ENCODE measurements at places on chromosomes 5 and 9.

DNA sequence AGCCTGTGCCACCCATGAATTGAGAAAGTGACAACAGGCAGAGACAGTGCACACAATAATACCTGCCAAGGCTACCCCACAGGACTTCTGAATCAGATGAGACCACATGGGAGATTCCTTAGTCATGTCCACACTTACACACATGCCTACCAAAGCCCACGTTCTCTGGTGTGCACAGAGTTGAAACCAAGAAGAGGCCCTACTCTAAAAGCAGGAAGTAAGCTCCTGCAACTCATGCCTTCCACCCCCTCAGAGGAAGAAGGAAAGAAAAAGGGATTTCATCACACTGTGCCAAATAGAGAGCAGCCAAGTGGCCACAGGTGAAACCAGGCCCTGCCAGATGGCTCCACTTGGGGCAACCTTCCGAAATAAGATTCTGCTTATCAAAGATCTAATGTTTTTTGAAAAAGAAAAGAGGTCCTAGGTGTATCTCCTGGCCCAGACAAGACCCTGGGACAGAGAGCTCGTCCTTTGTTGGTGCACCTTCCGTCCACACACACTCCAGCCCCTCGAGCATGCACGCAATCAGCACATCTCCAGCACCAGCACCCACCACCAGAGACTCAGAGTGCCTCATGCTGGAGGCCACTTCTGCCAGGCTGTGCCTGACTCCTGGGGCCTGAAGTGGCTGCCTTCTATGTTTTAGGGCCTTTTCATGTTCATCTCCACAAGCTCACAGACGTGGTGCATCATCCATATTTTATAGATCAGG is 114.6 kb upstream of the SPOCK1 start:
- DNase-seq = no peak

DNA sequence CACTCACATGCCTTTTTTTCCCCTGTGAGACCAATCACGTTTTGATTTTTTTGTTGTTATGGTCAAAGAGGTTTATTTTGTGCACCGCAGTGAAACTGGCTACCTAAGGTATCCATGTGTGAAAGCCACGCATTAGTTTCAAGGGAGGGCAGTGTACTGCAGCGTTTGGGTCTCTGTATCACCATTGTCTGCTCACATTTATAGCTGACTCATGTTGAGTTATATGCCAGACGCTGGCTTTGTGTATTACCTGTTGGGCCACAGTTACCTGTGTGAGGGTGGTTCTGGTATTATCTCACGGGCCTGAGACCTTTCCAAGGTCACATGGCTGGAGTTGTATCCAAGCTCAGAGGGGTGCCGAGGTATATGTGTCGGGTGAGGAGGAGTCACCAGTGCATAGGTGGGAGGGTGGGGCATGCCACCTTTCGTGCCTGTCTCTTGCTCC is 75.8 kb downstream of the ARHGAP26 start:
- DNase-seq = no peak

GRCh38 chr5:76473661-76474060 is 70.6 kb downstream of the IQGAP2 start:
- no peak for DNase-seq

DNA sequence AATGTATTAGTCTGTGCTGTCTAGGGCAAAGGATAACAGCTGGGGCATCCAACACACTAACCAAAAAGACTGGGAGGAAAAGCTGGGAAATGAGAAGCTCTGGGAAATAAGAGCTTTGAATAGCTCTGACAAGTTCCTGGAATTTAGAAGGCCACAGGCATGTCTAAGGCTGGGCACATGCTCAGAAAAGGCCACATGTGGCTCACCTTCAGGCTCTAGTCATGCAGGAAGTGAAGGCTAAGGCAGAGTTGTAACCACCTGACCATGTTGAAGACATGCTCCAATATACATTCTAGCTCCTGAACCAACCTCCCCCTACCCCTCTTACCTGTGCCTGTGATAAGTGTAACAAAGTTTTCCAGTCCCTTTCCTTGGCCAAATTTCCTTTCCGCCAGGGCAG is 31.7 kb downstream of the CLTA start:
- no peak for DNase-seq

DNA sequence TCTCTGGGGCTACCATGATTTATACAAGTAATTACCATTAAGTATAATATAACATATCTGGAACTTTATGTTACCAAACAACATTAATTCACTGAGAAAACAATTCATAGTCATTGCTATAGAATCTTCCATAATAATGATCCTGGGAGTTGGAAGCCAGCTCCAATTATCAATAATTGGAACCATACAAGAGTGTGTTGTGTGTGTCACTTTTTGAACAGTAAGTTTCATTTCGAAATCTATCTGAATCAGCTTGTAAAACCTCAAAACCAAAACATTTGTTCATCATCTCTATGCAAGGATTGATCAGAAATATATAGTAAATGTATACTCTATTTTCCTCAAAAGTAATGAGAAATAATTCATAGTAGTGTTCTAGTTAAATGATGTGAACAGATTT is 348.1 kb downstream of the ARL15 start:
- no peak for DNase-seq

- no peak for DNase-seq
These were observed 138.8 kb downstream of the PCSK1 start for GRCh38 chr5:96293966-96294883.

DNA sequence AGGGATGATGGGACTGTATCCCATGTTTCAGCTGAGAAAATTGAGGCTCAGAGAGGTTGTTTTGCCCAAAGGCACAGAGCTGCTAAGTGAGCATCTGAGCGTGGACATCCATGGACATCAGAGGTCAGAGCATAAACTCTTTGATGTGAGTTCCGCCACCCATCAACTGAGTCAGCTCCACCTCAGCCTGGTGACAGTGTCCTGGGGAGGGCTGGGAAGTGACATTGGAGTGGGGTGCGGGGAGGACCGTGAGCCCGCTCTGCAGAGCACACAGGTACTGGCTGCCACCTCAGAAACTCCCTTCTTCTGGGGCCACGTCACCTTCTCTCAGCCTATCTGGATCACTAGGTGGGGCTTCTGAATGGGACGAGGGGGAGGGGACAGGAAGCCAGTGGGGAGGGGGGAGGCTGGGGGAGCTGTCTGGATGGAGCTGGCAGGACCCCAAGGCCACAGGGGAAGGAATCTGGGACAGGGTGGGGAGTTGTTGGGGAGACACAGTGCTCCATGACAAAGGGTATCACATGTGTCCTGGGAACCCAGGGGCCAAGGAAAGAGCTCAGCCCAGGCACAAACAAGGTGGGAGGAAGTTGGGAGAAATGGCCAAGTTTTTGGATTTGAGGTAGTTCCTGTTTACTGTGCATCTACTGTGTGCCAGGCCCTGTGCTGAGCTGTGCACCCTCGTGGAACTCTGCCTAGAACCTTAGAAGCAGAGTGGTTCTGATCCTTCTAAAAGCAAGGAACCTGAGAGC is 2.5 kb downstream of the LAMC3 start:
- DNase-seq = no peak

DNA sequence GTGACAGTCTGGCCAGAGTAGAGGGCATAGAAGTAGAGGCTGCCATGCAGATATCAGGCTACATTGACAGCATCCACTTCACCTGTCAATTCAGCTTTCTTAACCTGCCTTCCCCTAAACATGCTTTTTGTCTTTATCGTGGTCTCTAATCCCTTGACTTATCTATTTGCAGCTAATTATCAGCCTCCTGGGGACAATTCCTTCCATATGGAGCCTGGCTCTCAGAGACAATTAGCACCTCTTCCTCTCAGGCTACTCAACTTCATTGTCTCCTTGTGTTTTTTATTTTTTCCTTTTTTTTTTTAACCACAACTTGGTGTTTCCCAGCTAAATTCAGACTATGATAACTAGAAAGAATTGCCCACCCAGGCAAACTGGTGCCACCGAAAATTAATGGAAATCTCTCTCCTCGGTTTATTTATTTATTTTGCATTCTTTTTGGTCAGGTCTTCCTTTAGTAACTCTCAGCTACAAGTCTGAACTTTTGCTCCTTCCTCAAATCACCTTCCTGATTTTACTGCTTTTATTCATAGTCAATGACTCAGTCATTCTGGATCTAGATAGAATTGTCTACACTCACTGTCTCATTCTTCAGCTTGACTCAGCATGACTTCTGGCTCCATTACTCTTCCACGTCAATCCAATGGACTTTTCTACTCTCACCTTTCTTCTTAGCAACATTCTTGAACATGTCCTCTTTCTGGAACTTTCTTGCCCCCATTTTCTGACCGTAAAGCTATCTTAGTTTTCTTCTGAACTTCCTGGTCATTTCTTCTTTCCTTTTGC is 63.0 kb upstream of the BASP1 start:
- no peak for DNase-seq

DNA sequence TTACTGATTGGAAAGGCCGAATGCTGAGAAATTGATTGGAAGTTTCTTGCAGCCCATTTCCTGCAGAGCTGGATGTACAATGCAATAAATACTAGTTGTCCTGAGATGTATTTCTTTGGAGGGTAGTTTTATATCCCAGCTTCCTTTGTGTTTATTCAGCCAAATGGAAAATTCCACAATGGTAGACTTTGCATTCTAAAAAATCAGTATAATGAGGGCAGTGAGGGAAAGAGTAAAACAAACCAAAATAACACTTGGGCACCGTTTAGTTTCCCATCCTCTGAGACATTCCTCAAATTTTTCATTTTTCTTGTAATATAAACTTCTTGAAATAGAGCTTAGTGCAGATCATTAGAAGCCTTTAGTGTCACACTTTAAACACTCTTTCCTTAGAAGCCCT is 379.4 kb downstream of the EBF1 start:
- DNase-seq = no peak

DNA sequence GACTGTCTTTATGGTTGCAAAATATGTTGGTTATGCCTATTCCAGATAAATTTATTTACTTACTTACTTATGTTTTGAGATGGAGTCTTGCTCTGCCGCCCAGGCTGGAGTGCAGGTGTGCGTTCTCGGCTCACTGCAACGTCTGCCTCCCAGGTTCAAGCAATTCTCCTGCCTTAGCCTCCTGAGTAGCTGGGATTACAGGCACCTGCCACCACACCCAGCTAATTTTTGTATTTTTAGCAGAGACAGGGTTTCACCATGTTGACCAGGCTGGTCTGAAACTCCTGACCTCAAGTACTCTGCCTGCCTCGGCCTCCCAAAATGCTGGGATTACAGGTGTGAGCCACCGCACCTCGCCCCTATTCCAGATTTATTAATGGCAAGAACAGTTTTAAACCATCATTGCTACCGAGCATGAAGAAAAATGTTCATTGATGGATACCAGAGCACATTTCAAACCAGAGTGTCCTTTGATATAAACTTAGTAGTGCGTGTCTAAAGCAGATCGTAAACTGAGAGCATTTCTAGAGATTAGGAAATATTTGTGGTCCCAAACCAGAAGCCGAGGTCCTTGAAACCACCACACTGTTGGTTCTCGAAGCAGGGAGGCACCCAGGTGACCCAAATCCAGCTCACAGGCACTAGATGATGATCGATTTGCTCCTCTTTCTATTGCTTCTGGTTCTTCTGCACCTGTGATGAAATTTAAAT is 85.2 kb downstream of the GRAMD2B start:
- DNase-seq = no peak

- no peak for DNase-seq
These were observed 44.4 kb upstream of the CPLX2 start for GRCh38 chr5:175826980-175827379.

GRCh38 chr9:119298076-119298853 is 71.0 kb downstream of the BRINP1 start:
- no peak for DNase-seq

GRCh38 chr9:37706290-37706689 is 47.3 kb upstream of the TRMT10B start:
- DNase-seq = no peak

DNA sequence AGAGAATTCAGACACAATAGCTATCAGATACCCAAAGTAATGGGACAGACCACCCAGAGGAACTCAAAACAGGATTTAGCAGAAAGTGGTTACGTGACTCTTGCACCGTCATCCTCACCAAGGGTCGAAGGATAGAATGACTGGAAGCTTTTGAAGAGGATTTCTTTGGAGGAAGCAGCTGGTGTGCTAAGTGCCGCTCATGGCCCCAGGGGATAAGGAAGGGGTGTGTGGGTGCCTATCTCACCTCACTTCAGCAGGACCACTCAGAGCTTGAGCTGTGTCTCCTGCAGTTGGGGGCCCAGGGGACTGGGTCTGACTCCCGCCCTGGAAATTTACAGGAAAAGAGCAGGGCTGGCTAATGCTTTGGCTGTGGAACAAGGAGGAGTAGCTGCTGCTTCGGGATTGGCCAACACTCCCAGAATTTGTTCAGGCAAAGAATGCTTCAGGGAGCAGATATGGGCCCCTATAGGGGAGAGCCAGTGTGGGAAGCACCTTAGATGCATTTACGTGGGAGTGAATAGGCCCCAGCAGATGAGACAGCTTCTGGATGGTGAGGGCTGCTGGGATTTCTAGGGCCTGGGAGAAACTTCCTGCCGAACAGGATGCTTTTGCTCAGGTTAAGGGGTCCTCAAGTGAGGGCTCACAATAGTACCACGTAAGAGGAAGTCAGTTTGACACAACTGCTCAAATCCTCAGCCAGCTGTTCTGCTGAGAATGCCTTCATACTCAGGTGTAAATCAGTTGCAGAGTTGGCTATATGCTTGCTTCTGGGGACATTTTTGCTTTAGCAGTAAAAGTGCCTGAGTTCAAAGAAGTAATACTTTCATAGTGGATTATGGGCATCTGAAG is 29.1 kb upstream of the TOMM5 start:
- DNase-seq = no peak

DNA sequence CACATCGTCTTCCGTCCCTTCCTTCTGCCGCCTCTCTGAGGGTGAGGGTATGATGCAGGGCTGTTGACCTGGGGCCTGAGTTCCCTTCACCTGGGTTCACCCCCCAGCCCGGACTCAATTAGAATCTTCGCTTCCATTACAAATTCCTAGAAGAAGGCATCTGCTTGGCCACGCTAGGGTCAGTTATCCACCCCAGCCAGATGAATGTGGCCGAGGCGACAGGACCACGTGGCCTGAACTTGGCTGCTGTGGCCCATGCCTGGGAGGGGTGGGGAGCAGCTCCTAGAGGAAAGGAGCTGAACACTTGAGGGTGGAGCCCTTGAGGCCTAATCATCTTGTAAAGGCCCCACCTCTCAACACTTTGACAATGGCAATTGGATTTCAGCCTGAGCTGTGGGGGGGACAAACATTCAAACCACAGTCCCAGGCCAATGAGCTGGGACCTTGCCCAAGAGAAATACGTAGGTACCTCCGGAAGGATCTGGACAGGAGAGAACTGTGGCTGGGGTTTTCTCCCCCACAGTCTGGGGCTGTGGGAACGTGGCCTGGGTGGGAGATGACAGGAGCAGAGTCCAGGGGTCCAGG is 90.6 kb upstream of the ADAMTS2 start:
- no peak for DNase-seq
